ENCODE measurements at places on chromosomes 13 and 19. TPM values are rescaled to one million over a fixed set of nuclear protein-coding genes. Genes with fewer than 3 reads are reported as not detected.
A peak's percentile ranks its signal among the peaks of the same experiment; 100 is the strongest.

GRCh38 chr19:9847087-9847671, 12.1 kb downstream of the PIN1 start:
- DNase-seq = peak; percentile 97

- peak; percentile 33 for DNase-seq
Measured at GRCh38 chr19:42129399-42130253, 2.6 kb downstream of the POU2F2 start.

DNA sequence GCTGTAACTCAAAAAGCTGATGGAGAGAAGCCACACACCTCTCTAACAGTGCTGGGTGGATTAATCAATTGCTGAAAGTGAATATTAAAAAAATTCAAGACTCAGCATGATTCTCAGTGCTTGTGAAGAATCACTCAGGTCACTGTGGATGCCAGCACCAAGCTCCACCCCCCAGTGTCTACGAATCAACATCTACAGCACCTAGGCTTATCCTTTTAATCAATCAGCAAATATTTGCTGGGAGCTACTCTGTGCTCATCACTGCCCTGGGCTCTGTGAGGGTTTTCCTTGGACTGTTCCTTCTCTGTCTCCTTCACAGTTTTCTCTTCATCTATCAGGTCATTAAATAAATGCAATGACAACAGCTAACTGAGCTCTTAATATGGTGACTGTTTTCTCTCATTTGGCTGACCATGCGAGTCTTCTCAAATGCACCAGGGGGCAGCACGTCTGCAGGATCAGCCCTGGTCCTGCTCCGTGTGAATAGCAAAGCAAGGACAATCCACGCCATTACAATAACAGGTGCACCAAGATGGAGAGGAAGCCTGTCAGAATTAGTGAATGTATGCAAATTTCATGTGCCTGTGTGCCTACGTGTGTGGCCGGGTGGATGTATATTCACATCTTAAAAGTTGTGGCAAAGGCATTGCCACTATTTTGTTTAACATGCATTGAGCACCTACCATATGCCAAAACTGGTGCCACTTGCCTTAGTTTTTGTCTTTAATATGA, 14.6 kb upstream of the C13orf42 start:
- peak; percentile 54 for DNase-seq

- peak; percentile 89 for DNase-seq
Measured at GRCh38 chr19:2507109-2507508, 31.2 kb downstream of the GADD45B start.

DNA sequence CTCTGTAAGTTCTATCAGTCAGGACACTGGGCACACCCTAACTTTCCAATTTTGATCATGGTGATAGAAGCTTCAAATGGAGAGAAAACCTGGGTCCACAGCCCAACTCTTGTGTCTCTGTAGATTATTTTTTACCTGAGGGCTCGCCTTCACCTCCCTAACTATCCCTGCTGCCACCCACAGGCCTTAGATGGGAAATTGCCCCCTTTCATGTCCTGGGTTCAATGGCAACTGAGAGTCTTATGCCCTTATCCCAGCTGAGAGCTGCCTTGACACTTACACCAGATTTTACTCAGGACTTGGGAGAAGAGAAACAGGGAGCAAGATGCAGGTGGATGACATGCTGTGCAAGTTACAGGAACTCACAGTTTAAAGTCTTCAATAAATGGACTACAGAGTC, 81.7 kb downstream of the RAP2A start:
- no peak for DNase-seq

Gene CD70
- not detected for total RNA-seq

Gene BORCS8
- 14.7 TPM for total RNA-seq

Gene TEX29
- not detected for total RNA-seq

Gene BORA
- total RNA-seq = 13.1 TPM

Gene KMT5C
- 1.8 TPM for total RNA-seq

Gene ZNF552
- 5.0 TPM for total RNA-seq
